ENCODE measurements at places on chromosomes 1 and 21. TPM values are rescaled to one million over a fixed set of nuclear protein-coding genes. Genes with fewer than 3 reads are reported as not detected.

The RAB3GAP2 gene
- 47.2 TPM for total RNA-seq

The EXTL1 gene
- 2.3 TPM for total RNA-seq

The SHISA4 gene
- total RNA-seq, result 32.5 TPM

The EVA1C gene
- 4.4 TPM for total RNA-seq

The PRAMEF8 gene
- total RNA-seq, result not detected

The PLEKHN1 gene
- 0.65 TPM for total RNA-seq

The CLCA1 gene
- total RNA-seq, result not detected

The RCSD1 gene
- total RNA-seq, result not detected

The FCRL6 gene
- not detected for total RNA-seq

The HNRNPCL1 gene
- total RNA-seq, result not detected

The GNG4 gene
- total RNA-seq, result under 0.01 TPM

The ANKRD45 gene
- total RNA-seq, result 0.16 TPM

The PYHIN1 gene
- not detected for total RNA-seq

The LIN28A gene
- not detected for total RNA-seq
